Stimulated activated CD8-positive, alpha-beta memory T cell treated with anti-CD3 and anti-CD28 coated beads, Interleukin-12 subunit alpha, Interleukin-12 subunit beta, amount 100 ng/mL, for 1 hour (primary cell): ENCODE measurements at places on chromosomes 6 and 20.

GRCh38 chr6:24019830-24020229 is 106.2 kb upstream of the NRSN1 start:
- DNase-seq, result no peak

DNA sequence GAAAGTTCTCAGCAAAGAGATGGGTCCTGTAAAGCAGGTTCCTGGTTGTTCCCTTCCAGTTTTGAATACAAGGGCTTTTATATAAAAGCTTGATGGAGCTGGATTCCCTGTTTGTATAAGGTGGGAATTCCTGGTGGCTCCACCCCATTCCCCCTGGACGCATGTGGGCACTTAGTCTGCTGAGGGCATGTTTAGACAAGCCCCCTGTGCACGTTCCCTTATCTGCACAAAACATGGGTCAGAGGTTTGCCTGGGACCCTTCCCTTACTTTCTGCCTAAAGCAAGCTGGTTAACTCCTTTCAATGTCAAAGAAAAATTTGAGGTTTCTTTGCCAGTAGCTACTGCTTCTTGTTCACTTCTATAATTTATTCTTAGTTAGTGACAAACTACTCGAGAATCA is 181.1 kb downstream of the BCKDHB start:
- DNase-seq, result no peak

GRCh38 chr20:34628026-34628425 is 48.9 kb downstream of the PIGU start:
- no peak for DNase-seq

GRCh38 chr6:106643061-106643460 is 13.7 kb downstream of the QRSL1 start:
- no peak for DNase-seq

GRCh38 chr6:133973109-133973971 is 20.3 kb downstream of the TBPL1 start:
- DNase-seq, result no peak

DNA sequence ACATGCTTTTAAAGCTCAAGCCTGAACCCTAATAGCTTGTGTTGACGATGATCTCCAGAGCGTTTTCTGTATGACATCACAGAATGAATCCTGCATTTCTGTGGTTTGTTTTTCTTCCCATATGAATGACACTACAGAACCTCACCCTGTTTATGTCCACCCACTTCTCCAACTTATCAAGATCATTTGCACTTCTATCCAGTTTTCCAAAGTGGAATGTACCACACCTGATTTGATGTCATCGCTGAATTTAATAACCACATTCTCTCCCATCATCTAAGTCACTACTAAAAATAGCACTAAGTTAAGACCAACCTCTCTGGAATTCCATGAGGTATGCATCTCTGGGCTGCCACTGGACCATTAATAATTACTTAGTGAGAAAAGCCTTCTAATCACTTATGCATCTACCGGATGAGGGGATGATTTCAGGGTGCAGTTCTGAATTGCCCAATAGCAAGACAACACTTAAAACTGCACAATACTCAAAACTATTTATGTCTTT is 33.3 kb upstream of the CITED2 start:
- DNase-seq, result no peak

DNA sequence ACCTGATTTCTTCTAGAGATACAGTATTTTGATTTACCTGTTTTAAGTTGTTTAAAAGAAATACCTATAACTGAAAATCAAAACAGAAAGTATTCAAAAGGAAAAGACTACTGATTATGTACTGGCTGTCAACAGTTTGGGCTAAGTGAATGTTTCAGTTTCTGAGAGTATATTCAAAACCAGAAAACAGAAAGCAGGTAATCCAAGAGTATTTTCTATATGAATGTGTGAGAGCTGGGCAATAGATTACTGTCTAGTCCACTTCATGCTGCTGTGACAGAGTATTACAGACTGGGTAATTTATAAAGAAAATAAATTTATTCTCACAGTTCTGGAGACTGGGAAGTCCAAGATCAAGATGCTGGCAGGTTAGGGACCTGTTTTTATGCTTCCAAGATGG is 261.0 kb downstream of the ARHGAP18 start:
- no peak for DNase-seq

GRCh38 chr6:156767603-156768467 is 9.3 kb upstream of the ARID1B start:
- no peak for DNase-seq

DNA sequence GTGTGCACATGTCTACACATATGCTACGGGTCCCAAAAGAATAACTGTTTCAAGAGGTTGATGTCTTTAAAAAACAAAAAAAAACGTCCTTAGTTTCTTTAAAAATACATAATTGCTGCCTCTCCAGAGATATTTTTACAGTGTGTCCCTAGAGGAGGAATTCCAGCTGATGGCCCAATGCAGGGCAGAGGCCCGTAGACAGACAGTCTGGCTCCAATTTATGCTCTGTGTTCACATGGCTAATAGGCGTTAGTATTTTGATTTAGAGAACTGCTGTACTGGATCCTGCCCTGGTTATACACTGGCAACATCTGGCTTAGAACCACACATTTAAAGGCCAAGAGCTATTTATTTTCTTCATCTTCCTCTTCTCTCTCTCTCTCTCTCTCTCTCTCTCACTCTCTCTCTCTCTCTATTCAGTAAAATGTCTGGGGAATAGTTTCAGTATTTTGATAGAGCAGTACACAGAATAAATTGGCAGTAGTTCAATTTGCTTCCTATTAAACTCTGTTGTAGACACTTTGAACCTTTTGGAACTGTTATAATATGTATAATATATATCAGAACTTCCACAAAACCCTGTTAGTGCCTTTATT is 260.6 kb downstream of the EYA4 start:
- DNase-seq, result no peak

- DNase-seq, result no peak
Measured at GRCh38 chr20:14997791-14998190, 660.4 kb upstream of the FLRT3 start.

- DNase-seq, result no peak
Measured at GRCh38 chr6:1336246-1336843, 24.4 kb downstream of the FOXQ1 start.

DNA sequence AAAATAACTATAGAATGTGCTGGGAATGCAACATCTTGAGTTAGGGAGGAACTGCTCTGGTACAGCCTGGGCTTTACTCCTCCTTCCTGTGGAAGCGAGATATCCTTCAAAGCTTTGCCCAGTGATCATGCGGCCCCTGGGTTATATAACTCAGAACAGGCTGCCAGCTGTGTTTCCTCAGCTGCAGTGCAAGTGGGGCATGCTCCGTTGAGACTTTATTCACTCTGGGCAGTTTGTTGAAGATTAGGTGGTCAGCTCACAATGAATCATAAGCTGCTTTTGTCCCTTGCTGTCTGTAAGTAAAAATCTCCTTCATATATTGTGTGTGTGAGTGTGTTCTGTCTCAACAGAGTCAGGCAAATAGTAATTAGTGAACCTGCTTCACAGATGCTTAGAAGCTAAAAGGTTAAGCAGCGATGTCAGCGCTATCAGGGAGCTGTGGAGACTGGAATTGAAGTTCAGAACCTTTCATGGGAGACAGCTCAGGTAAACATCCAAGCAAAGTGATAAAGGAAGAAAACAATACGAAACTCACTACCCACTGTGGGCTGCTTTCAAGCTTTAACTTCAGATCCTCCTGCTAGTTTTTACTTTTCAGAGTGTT is 688.4 kb downstream of the HTR1B start:
- no peak for DNase-seq

DNA sequence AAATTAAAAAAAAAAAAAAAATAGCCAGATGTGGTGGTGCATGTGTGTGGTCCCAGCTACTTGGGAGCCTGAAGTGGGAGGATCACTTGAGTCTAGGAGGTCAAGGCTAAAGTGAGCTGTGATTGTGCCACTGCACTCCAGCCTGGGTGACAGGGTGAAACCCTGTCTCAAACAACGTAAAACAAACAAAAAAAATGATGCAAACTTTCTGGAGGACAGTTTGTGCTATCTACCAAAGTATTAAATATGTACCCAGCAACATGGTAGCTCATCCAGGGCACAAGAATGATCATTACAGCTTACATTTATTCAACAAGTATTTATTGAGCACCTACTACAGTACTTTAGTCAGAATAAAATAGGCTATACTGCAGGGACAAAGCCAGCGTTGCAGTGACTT is 40.4 kb upstream of the PTPN1 start:
- no peak for DNase-seq

GRCh38 chr6:166957087-166957804 is 896 bp upstream of the RNASET2 start:
- DNase-seq, result no peak

GRCh38 chr20:35635652-35636051 is 20.0 kb downstream of the SPAG4 start:
- DNase-seq, result no peak
